Activated CD4-positive, alpha-beta T cell treated with anti-CD3 and anti-CD28 coated beads, Interleukin-10, Interleukin-2, amounts not matched to agents 100 ng/mL and 50 ng/mL, durations not matched to agents 16 hours and 8 hours (primary cell): ENCODE measurements at places on chromosomes 16 and 17.
A peak's percentile ranks its signal among the peaks of the same experiment; 100 is the strongest.

- no peak for DNase-seq
Measured at GRCh38 chr17:60416368-60416925, 5.8 kb upstream of the CHCT1 start.

DNA sequence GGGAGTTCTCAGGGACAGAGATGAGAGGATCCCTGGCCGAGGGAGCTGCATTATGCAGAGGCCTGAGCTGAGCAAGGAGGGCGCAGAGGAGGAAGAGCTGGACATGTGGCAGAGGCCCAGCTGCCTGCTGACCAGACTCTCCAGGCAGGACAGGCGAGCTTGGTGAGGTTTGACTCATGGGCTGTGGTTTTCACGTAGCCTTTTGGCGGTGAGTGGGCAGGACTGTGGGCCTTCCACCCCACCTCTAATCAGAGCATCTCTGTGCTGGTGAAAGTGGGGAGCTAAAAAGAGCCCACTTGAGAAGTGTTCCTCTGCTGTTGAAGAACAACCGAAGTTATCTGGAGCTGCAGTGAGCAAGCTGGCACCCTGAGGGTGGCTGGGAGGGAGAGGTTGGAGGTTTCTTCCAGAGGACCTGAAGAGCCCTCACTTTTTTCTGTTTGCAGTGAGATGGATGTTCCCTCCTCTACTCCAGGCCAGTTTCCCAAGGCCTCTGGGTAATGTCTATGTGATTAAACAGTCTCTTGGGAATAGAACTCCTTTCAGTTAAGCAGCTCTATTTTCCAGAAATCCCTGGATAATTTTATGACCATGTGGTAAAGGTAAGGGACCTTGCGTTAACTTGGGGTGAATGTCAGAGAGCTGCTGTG lies 11.9 kb downstream of the EPN2 start:
- no peak for DNase-seq

- DNase-seq, result no peak
Measured at GRCh38 chr17:30341703-30342249, 7.9 kb upstream of the TMIGD1 start.

- no peak for DNase-seq
Measured at GRCh38 chr16:74320707-74321106, 24.1 kb downstream of the PSMD7 start.

DNA sequence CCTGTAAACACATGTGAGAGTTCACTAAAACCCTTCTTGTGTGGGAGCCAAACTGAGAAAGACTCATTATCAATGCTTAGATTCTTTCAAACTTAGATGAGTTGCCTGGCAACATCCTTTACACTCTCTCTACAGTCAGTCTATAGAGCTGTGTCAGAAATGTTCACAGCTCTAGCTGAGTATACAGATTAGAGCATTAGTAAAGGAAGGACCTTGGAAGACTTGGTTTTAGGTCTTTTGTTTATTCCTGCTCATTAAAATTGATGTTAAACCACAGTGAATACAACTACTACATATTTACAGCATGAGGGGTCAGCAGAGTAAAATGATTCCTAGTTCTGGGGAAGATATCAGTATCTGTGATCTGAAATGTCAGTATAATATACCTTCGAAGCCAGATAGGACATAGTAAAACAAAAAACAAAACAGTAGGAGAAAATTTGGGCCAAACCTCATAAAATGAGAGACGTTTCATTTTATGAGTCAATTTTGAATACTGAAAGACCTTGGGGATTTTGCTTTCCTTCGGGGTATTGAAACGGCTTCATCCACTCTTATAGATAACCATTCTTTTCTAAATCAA lies 186.0 kb downstream of the TANC2 start:
- peak; percentile 11 for DNase-seq

- DNase-seq, result no peak
Measured at GRCh38 chr16:927406-927805, 43.4 kb downstream of the LMF1 start.

DNA sequence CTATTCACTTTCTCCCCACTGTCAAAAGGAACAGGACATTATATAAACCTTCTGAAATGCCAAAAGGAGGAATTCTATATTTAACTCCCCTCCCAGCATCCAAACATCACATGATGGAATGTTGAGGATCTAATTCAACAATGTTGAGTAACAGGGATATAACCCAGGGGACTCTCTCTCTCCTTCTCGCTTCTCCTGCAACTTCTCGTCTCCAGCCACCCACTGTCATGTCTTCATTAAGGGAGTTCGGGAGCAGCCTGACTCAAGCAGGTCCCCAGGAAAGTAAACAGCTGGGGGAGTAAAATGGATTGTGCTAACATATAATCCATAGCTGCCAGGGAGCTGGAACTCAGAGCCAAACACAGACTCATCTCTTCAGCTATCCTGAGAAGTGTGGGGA lies 51.7 kb downstream of the GRIN2A start:
- no peak for DNase-seq

GRCh38 chr16:63230421-63231040 lies 1194.3 kb upstream of the CDH8 start:
- DNase-seq, result no peak

DNA sequence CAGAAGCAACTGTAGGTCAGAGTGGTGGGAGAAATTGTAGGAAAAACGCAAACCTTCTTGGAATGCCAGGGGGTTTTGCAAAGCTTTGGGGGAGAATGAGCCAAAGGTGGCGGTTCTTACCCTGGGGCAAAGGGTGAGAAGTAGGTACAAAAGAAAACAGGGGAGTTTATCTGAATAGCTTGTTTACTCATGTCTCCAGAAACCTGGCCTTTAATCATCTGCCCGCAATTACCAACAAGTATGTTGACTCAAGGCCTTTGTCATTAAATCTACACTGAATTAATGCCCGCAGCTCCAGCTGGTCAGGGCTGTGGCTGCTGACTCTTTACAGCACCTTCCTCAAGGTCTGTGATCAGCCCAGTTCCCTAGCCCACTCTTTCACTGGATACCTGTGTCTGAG lies 320.1 kb downstream of the CBLN1 start:
- DNase-seq, result no peak

DNA sequence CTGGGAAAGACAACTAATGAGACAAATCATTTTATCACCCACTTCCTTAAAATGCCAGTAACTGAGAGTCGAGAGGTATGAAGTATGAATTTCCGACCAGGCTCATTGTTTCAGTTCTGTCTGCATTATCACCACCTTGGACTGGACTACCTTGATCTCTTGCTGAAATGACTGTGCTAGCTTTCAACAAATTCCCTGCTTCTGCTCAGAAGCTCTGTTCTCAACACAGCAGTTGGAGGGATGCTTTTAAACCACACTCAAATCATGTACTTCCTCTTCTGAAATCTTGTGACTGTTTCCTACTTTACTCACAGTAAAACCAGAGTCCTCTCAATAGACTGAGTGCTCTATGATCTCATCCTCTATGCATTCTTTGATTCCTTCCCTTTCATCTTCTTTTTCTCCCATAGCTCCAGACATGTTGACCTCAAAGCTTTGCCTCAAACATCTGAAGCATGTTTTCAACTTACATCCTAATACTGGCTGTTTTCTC lies 195.8 kb downstream of the KCNJ2 start:
- DNase-seq, result no peak

GRCh38 chr17:80927791-80928216 lies 63.8 kb upstream of the CHMP6 start:
- no peak for DNase-seq

GRCh38 chr17:39139161-39139511 lies 12.3 kb downstream of the PLXDC1 start:
- no peak for DNase-seq

GRCh38 chr17:30520882-30521281 lies 43.7 kb downstream of the GOSR1 start:
- DNase-seq, result peak; percentile 9

- DNase-seq, result no peak
Measured at GRCh38 chr17:79737922-79738578, 7.3 kb downstream of the ENPP7 start.

DNA sequence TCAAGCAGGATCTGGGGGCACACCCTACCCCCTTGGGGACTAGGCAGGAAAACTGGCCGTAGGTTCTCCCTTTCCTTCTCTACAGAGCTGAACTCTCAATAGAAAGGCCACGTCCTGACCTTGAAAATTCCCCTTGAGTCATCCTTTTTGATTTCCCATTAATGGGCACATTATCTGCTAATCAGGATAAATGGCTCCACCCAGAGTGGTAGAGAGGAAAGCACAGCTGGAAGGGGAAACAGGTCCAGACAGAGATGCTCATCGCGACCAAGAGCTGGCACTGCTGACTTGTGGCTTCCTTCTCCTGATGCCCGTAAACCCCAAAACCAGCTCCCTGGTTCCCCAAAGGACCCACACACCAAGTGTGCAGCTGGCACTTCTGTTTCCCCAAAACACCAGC lies 206.5 kb upstream of the CDH5 start:
- no peak for DNase-seq

DNA sequence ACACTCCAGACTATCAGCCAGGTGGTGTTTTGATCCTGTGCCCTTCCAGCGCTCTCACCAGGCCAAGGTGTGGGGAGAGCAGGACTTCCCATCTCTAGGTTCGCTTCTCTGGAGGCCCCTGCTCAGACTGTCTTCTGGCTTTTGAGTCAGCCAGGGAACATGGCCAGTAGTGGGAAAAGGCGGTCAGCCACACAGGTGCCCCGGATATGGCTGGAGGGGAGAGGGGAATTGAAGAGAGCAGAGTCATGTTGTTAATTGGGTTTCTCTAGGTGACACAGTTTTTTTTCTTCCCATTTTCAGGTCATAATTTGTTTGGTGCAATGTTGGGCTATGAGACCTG lies 1.5 kb downstream of the MINK1 start:
- DNase-seq, result no peak

- no peak for DNase-seq
Measured at GRCh38 chr16:82047374-82047773, 12.3 kb downstream of the HSD17B2 start.

DNA sequence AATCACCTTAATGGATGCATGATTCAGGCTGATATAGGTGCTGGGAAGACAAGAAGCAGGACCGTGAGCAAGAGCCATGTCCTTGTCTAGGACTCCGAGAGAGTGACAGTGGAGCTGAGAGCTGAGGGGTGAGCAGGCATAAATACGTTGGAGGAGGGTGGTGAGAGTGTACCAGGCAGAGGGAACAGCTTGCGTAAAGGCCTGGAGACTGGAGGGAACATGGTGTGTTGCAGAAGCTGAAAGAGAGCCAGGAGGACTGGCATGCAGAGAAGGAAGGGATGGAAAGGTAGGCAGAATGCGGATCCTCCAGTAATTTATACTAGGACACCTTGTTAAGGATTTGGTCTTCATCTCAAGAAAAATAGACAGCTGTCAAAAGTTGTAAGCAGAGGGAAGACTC lies 653.2 kb downstream of the HS3ST4 start:
- DNase-seq, result no peak

- DNase-seq, result no peak
Measured at GRCh38 chr16:19785512-19786130, 67.5 kb downstream of the IQCK start.

GRCh38 chr17:40062329-40063186 lies at the start of gene THRA:
Gene THRA (plus strand): TSS chr17:40062965. CDS start chr17:40074489, 11,524 bp downstream.
- DNase-seq, result peak; percentile 65

GRCh38 chr17:48596000-48596734 lies 2.6 kb upstream of the HOXB5 start:
- DNase-seq, result peak; percentile 49

GRCh38 chr16:11325404-11326083 lies 19.7 kb upstream of the RMI2 start:
- DNase-seq, result peak; percentile 69

GRCh38 chr16:21023509-21024202 lies 123.1 kb downstream of the LYRM1 start:
- no peak for DNase-seq

GRCh38 chr16:9338510-9338909 lies 247.1 kb downstream of the HAPSTR1 start:
- no peak for DNase-seq

DNA sequence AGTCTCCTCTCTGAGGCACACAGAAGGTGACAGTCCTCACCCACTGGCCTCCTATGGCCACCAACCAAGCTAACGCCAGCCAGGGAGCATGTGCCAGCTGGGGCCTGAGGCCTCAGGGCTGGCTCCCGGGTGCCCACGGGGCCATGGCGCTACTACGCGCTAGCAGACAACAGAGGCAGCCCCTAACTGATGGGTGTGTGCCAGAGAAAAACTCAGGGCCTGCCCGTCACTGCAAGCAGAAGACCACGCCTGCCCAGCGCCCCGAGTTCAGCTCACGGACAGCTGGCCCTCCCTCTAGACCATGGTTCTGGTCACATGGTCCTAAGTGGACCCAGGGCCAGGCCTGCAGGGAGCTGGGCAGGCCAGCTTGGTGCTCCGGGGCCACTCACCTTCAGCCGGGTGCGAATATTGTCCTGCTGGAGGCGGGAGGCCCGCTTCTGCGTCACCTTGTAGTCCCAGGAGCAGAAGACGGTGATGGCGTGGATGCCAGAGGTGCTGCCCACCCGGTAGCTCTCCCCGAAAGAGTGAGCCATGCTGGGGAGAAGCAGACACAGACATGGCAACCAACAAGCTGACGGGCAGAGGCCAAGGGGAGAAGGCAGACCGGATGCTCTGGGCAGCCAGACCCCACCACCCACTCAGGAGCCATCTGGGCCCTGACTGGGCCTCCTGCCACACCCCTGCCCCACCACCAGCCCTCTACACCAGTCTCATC lies 6.2 kb downstream of the TMC6 start:
- no peak for DNase-seq

- peak; percentile 20 for DNase-seq
Measured at GRCh38 chr17:7717756-7718350, 309 bp downstream of the DNAH2 start.

DNA sequence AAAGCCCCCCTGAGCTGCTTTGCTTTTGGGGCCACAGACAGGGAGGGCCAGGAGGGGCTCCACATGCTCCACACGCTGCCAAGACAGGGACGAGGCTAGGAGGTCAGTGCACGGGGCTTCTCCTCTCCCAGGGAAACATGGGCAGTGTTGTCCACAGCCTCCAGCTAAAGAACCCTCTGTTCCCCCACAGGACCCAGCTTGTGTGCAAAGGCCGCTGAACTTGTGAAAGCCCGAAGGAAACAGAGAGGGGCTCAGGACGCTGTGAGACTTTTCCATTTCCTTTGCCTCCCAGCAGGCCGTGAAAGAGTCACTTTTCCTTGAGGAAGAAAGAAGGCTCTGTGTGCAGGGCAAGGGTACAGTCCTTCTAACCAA lies 9.7 kb downstream of the CDRT4 start:
- DNase-seq, result no peak

GRCh38 chr16:31700200-31700529 lies 172.5 kb downstream of the AHSP start:
- no peak for DNase-seq

DNA sequence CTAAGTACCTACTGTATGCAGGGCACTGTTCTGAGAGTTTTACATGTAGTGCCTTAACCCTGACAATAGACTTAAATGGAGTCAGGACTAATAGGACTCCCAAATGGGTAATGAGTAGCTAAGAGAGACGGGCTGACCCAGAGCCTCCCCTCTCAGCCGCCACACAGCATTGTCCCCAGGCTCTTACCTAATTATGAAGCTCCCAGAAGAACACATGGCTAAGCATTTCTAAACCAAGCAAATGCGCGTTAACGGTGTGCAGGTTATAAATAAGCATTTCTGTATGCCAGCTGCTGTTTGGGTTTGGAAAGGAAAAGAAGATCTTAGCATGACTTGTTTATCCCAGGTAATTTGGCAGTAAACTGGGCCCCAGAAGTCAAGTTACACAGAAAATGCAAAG lies 14.3 kb downstream of the KATNIP start:
- no peak for DNase-seq
